ENCODE measurements at places on chromosomes 5 and 9. TPM values are rescaled to one million over a fixed set of nuclear protein-coding genes. Genes with fewer than 3 reads are reported as not detected.

DNA sequence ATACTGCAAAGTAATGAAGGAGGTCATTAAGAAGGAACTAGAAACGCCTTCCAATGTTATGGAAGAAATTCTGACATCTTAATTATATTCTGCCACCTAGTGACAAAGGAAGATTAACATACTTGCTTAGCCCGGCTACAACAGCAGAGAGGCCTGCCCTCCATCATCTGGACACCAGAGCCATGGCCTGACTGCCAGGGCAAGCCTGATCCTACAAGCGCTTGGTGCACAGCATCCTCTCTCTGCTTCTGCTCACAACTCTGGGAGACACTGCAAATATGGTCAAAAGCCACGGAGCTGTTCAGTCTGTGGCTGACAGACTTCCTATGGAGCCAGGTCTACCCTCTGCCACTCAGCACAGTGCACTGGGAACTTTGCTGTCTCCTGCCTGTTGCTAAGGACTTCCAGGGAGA lies 87.3 kb upstream of the SLC44A1 start:
- H3K4me3 ChIP-seq = no peak overlapping the region
- no peaks in the 10 kb centered on the region for H3K27me3 ChIP-seq
- peaks cover 24% of the 10 kb centered on the region for H3K4me1 ChIP-seq
- H3K27ac ChIP-seq = no peak overlapping the region
- no peaks in the 10 kb centered on the region for H3K36me3 ChIP-seq
- peak; percentile 52 for DNase-seq

The SHC3 gene
- total RNA-seq = 15.9 TPM

GRCh38 chr5:90876366-90876765 lies 317.8 kb downstream of the ADGRV1 start:
- H3K27ac ChIP-seq = no peak overlapping the region
- H3K36me3 ChIP-seq = no peaks in the 10 kb centered on the region

The SPATA31A3 gene
- total RNA-seq = not detected

DNA sequence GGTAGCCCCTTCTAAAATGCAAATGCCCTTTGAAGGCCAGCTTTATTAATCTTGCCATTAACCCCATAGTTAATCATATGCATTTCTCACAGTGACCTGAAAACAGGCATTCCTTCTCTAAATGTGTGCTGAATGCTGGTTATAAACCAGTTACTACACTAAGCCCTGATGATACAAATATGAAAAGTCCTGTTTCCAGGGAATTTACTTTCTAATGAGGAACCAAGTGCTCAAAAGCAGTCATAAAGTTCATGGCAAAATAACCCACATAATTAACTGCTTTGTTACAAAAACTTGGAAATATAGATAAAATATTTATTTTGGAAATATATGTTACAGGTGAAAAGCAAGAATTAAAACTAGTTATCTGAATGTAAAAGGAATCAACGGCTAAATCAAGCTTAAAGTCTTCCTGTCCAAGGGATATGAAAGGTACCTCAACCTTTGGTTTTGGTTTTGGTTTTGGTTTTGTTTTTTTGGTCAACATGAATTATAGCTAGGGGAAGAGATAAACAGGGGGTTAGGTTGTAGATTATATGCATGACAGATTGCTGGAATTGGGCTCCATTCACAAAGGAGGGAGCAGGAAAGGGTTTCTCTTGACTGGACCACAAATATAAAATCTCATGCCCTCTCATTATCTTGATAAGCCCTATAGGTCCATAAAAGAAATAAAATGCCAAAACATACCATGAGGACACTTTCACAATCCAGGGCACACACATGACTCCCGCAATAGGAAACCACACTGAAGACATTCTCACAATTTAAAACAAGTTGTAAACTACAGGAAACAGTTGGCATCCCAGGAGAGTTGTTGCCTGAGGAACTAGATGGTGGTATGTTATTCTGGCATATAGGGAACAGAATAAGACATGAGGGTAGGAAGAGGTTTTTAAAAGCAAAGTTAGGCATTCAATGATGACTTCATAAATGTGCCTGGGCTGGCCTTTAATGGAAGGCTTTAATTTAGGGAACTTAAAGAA lies 46.7 kb upstream of the MACIR start:
- H3K27ac ChIP-seq = no peak overlapping the region
- H3K4me1 ChIP-seq = no peaks in the 10 kb centered on the region
- no peaks in the 10 kb centered on the region for H3K36me3 ChIP-seq
- no peak overlapping the region for H3K4me3 ChIP-seq
- no peak for DNase-seq

DNA sequence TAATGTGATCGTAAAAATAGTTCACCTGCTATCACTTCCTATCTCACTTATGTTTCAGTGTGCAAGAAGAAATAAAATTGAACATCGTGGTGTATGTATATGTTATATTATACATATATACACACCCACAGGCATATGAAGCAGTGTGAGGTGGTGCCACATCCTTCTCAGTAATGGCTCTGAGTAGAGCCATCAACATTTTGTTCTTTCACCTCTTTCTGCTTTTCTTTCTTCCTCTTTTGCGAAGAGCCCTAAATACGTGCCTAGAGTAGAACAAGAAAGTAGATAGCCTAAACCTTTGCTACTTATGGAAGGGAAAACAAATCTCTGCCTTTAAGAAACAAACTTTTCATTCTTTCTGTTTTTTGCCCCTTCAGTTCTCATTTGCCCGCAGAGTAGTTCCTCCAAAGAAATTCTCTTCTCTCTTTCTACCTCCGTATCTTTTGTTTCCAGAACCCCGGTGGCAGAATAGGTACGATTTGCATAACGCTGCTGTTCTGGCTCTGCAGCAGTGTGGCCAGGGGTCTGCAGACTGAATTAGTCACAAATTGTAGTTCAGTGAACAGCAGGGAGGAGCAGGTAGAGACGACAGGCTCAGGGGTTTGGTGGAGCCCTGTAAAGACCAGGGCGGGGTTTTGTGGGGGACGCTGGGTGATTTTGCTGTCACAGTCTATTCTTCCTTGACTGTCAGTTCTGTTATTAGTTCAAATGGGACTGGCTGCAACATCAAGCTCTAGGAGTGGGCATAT lies 40.5 kb upstream of the PJA2 start:
- DNase-seq = no peak
- H3K27ac ChIP-seq = no peak overlapping the region
- no peaks in the 10 kb centered on the region for H3K27me3 ChIP-seq
- no peak overlapping the region for H3K4me3 ChIP-seq
- H3K36me3 ChIP-seq = no peaks in the 10 kb centered on the region

- H3K4me3 ChIP-seq = no peak overlapping the region
- H3K27ac ChIP-seq = no peak overlapping the region
- 0 out of 2 replicates have a peak, but pooled peaks cover 4% of the 10 kb centered on the region for H3K4me1 ChIP-seq
- DNase-seq = no peak
These were observed 4.7 kb downstream of the HDHD3 start for GRCh38 chr9:113372059-113372458.

- no peaks in the 10 kb centered on the region for H3K27me3 ChIP-seq
- no peaks in the 10 kb centered on the region for H3K36me3 ChIP-seq
- H3K27ac ChIP-seq = no peak overlapping the region
These were observed 98.2 kb downstream of the MARCHF3 start for GRCh38 chr5:126931963-126932660.

GRCh38 chr5:130166839-130167490 lies 262.7 kb downstream of the CHSY3 start:
- no peak overlapping the region for H3K4me3 ChIP-seq
- no peak overlapping the region for H3K27ac ChIP-seq
- no peaks in the 10 kb centered on the region for H3K36me3 ChIP-seq
- no peaks in the 10 kb centered on the region for H3K4me1 ChIP-seq

The FST gene
- 0.63 TPM for total RNA-seq

The MAN2A1 gene
- 26.3 TPM for total RNA-seq

DNA sequence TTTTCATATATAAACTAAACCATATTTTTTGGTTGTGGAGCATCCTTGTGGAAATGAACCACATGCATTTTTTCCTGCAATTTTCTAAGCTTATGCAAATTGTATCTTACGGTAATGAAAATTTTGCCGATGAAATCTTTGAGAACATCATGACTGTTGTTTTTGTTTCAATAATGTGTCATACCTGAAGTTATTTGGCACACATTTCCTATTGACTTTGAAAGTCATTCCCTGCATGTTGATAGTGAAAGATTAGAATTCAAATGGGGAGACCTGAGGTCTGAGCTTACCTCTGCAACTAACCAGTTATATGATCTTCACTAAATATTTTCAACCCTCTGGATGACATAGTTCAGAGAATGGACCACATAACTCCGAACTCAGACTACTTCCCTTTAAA lies 88.5 kb downstream of the PRR16 start:
- H3K27me3 ChIP-seq = no peaks in the 10 kb centered on the region
- no peaks in the 10 kb centered on the region for H3K4me1 ChIP-seq
- no peak for DNase-seq
- no peak overlapping the region for H3K4me3 ChIP-seq

The HRCT1 gene
- 3.6 TPM for total RNA-seq
